ENCODE measurements at places on chromosomes 4 and X. TPM values are rescaled to one million over a fixed set of nuclear protein-coding genes. Genes with fewer than 3 reads are reported as not detected.

Gene AKAP4
- total RNA-seq, result not detected

Gene PPP1R3F
- 7.0 TPM for total RNA-seq

DNA sequence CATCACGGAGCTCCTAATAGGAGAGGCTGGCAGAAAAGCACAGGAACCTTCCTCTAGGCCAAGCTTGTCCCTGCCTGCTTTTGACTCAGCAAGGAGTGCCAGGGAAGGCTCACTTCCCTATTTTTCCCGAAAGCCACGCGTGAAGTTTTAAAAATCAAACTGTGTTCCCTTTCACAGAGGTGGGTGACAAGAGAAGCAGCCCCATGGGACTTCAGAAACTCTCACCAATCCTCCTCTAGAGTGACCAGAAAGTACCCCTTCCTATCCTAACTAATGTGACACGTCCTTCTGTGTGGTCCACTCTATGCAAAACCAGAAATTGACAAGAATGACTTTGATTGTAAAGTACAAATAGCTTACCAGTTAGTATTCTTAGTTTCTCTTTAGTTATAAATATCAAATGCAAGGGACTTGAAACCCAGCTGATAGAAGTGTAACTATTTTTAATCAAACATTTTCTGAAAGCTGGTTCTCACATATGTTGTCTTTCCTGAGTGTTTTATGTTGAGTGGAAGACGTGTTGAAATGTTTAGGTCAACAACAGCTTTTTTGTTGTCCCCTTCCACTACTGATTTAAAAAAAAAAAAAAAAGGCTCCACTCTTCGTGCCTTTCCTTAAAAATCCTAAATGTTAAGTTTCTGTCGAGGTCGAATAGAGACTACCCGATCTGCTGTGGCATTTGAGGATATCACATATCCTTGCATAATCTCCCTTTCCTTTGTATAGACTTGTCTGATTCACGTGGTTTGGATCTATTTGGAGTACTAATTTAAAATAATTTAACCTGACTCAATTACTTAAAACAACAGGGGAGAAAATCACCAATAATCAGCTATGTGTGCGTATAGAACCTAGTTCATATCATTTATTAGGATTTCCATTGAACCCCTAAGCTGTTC lies 42.1 kb downstream of the NFKB1 start:
- no peak for DNase-seq

- DNase-seq, result no peak
Measured at GRCh38 chr4:6892190-6892908, 17.3 kb upstream of the TBC1D14 start.

GRCh38 chr4:7055990-7056325 lies 11.9 kb downstream of the GRPEL1 start:
- no peak for DNase-seq

DNA sequence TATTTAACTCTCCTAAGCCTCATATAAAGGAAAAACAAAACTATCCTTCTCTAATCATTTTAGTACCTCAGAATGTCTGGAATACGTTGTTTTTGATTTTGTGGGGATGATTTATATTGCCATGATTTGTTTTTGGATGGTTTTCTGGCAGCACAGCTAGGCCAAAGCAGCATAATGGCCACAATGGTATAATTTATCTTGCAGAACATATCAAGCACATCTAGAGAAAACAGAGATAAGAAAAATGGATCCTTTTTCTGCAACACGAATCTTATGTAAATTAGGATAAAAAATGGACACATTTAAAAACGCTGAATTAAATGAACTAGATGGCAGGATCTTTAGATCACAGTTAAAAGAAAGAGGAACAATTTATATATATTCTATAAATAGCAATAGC lies 269.9 kb upstream of the FAT4 start:
- no peak for DNase-seq

Gene ODAM
- total RNA-seq, result not detected

DNA sequence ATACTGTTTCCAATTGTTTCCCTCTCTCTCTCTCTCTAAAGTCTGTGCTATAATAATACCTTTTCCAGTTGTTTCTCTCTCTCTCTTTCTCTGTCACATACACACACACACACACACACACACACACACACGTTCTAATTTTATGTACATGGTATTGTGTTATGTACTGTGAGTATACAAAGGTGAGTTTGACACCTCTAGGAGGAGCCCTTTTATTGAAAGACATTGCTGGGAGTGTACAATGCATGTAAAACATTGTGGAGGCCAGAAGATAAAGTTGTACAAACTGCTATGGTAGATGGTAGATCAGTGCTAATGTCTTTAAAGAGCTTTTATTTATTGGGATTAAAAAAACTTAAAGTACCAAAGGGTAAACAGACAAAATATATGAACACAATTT lies 53.6 kb downstream of the BLTP1 start:
- DNase-seq, result peak; percentile 7

- no peak for DNase-seq
Measured at GRCh38 chr4:128363966-128364365, 76.4 kb upstream of the PGRMC2 start.

Gene MAGEA1
- not detected for total RNA-seq

GRCh38 chr4:123937581-123937980 lies 541.0 kb downstream of the SPRY1 start:
- no peak for DNase-seq

Gene C4orf50
- total RNA-seq, result not detected

DNA sequence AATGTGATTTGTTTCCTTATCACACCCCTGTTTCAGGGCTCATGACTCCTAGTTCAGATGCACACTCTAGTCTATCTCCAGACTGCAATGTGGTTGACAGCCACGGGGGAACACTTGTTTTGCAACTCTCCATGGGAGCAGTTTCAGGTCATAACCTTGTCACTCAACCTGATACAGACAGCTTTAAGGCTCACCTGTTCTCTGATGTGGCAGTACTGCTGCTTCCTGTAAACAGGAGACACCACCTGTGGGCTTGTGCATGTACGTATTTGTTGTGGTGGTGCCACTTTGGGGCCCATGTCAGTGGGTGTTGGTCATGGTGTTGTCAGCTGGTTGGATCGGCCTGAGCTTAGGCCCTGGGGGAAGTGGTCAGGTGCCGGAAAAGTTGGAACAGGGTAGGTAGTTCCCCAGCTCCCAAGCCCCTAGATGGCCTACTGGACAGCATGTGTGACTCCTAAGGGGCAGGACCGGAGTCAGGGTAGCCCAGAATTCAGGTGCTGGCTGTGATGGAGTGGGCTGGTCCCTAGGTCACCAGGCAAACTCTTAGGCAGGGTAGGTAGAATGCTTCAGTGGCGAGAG lies 46.2 kb downstream of the FAM9B start:
- DNase-seq, result no peak

DNA sequence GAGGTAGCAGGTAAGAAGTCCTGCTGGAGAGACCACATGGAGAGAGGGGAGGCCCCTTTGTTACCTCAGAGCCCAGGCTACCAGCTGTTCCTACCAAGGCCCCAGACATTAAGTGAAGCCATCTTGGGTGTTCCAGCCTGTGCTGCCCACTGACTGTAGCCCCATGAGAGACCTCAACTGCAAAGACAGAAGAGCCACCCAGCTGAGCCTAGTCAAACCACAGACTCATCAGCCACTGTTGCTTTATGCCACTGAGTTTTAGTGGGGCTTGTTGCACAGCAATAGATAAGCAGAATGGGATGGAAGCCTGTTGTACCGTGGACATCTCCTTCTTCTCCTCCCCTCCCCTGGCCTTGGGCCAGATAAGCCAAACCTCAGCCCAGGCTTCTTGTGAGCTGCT lies 83.9 kb downstream of the ADRA2C start:
- DNase-seq, result no peak

- peak; percentile 76 for DNase-seq
Measured at GRCh38 chr4:122765692-122766352, 33.3 kb downstream of the BBS12 start.

Gene MORC4
- 23.8 TPM for total RNA-seq
